Dermis microvascular lymphatic vessel endothelial cell (primary cell): ENCODE measurements at places on chromosomes 6 and 20. TPM values are rescaled to one million over a fixed set of nuclear protein-coding genes. Genes with fewer than 3 reads are reported as not detected.

The ERMARD gene
- total RNA-seq, result 14.0 and 16.1 TPM in 2 replicates

The ADTRP gene
- 0.38 and 0.90 TPM in 2 replicates for total RNA-seq

The FLRT3 gene
- total RNA-seq, result 0.90 and 1.4 TPM in 2 replicates

DNA sequence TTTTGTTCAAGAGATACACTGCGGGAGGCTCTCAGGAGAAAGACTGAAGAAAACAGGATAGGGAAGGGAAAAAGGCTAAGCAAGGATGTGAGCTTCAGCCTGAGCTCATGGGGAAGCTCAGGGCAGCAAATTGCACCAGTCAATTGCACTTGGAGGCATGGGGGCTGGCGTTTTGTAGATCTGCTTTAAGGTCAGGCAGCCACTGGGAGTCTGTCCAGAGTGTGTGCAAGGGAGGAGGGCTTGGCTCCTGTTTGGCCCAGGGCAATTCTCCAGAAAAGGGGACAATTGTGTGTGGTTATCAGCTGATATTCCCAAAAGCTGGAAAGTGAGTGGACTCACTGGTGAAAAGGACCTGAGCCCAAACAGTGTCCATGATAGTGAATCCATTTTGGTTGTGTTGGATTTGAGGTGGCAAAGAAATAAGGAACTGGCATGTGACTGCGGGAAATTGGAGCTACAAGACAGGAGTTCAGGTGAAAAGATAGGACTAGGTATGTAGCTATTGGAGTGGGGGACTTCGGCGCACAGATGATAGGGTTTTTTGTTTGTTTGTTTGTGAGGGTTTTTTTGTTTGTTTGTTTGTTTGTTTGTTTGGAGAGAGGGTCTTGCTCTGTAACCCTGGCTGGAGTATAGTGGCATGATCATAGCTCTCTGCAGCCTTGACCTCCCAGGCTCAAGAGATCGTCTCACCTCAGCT, 22.3 kb upstream of the IER3 start:
- DNase-seq, result no peak

- DNase-seq, result no peak
Measured at GRCh38 chr20:43916881-43917371, 2.3 kb downstream of the TOX2 start.

GRCh38 chr6:167094820-167095637, 27.9 kb upstream of the CCR6 start:
- DNase-seq, result no peak
